ENCODE measurements at places on chromosomes 4 and X.

DNA sequence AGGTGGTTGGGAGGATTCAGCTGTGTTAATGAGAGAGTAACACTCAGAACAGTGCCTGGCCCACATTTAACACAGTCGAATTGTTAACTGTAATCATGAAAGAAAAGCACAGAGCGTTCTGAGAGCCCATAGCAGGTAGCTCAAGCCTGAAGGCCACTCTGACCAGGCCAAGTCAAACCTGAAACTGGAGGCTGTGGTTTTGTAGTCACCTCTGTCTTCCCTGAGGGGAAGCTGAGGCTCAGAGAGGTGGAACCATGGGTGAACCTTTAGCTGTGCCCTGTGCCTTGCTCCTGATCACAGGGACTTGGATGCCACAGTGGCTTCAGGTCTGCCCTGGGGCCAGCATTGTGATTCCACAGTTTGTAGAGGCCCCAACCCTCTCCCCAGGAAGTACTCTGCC, 16.6 kb upstream of the UBA1 start:
- no peak for DNase-seq

GRCh38 chr4:129335818-129336217, 239.9 kb downstream of the C4orf33 start:
- no peak for DNase-seq

- DNase-seq: no peak
Measured at GRCh38 chrX:129719931-129720530, 18.7 kb upstream of the XPNPEP2 start.

GRCh38 chr4:152673489-152673888, 6.3 kb downstream of the TMEM154 start:
- DNase-seq: no peak

GRCh38 chr4:5200513-5200912, 149.2 kb downstream of the STK32B start:
- no peak for DNase-seq

- no peak for DNase-seq
Measured at GRCh38 chrX:39750256-39750790, 347.4 kb downstream of the BCOR start.

GRCh38 chr4:181877329-181877848, 365.8 kb upstream of the TENM3 start:
- no peak for DNase-seq

DNA sequence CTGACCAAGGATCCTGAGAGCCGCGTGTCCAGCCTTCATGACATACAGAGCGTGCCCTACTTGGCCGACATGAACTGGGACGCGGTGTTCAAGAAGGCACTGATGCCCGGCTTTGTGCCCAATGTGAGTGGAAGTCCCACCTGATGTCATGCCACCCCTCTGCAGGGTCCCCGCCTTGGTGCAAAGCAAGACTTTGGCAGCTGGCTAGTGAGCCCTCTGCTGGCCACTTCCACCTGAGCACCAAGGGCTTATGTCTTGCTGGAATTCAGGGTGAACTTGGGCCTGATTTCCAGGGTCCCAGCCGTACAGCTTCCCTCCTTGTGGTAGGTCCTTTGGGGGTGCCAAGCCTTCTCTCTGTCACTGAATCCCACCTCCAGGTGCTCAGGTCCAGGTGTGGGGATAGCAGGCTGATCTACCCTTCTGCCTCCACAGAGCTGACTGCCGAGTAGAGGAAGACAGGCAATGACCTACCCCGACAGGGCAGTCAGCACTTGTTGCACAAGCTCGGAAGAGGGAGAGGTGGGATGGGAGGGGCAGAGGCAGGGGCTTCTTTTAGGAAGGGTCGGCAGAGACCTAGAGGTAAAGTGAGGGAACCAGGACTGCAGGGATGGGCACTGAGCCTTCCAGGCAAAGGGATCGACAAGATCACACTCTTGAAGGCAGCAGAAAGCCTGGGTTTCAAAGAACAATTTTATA, 248.1 kb downstream of the EVC2 start:
- DNase-seq: no peak

DNA sequence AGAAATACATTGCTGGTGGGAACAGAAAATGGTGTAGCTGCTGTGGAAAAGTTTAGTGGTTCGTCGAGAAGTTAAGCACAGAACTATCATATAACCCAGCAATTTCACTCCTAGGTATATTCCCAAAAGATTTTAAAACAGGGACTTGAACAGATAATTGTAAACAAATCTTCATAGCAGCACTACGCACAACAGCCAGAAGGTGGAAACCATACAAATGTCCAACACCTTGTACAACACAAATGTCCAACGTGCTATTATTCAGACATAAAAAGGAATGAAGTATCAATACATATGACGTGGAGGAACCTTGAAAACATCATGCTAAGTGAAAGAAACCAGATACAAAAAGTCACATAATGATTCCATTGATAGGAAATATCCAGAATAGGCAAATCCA, 37.9 kb downstream of the CUL4B start:
- no peak for DNase-seq

DNA sequence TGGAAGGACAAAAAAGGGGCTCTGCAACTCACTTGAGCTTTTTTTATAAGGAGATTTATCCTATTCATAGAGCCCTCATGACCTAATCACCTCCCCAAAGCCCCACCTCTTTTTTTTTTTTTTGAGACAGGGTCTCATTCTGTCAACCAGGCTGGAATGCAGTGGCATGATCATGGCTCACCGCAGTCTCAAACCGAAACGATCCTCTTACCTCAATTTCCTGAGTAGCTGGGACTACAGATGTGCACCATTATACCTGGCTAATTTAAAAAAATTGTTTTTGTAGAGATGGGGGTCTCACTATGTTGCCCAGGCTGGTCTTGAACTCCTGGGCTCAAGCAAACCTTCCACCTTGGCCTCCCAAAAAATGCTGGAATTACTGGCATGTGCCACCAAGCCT, 61.6 kb upstream of the PDGFRA start:
- no peak for DNase-seq

- peak; percentile 46 for DNase-seq
Measured at GRCh38 chrX:41180194-41180908, 95.1 kb downstream of the USP9X start.

DNA sequence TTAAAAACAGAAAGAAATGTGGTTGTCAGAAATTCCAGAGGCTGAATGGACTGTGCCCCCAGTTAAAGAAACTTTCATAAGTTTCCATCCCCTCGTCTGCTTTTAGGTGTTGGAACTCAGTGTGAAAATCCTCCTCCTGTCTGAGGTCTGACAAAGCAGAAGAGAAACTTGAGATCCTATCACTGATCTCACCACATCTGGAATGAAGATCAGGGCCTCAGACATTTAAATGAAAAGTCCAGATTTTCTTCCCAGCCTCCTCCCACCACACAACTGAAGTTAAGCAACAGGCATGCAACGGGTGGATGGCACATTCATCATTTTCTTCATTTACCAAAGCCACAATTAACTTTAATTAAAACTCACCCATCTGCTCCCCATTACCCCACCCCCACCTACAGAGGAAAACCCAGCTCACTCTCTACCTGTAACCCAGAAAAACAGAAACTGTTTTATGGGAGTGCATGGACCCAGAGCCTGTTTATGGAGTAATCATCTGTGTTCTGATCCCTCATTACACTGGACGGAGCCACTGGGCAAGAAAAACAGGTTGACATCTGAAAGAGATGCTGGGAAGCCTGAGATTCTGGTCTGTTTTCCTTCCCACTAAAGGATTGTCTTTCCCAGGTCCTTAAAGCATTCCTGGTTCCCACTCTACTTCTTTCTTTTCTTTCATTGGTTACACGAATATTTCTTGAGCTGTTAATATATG, 58.1 kb upstream of the HOPX start:
- no peak for DNase-seq

DNA sequence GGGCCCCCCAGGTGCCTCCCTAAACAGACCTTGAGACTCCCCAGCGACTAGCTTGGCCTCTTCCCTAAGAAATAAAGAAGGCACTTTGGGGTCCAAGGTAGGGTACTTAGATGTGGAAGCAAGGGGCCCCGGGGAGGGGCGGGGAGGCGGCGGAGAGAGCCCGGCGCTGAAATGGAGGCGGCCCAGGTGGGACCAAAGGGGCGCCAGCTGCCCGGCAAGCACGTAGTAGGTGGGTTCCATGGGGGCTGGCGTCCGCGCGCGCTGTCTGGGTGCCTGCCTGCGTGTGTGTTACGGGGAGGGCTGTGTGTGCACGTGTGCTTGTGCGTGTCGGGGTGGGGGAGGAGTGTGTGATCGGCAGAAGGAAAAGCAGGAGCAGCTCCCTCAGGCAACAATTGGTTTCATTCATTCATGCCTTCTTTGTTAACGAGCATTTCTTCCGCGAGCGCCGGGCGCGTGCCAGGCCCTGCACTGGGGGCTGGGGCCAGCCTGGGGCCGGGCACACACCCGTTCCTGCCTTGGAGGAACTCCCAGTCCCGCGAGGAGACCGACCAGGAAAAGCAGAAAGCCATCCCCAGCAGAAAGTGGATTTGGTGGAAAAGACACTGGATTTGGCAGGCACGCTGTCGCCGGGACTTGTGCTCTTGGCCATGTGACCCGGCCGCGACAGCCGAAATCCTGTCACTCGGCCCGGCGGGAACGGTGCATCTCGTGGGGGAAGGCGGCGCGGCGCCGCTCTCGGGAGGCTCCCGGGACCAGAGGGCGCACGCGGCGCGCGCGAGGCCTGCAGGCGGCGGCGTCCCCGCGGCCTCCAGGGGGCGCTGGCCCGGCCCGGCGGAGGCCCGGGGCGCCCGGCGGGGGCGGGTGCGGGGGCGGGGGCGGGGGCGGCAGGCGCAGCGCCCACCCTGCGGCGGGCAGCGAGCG, 3.3 kb upstream of the DUSP9 start:
- DNase-seq: no peak

GRCh38 chr4:87697945-87698344, 47.9 kb downstream of the DMP1 start:
- no peak for DNase-seq

- no peak for DNase-seq
Measured at GRCh38 chrX:48798318-48798717, 3.5 kb upstream of the HDAC6 start.

- no peak for DNase-seq
Measured at GRCh38 chrX:70480660-70481018, 36.0 kb downstream of the DLG3 start.

GRCh38 chr4:149897783-149898182, 82.1 kb upstream of the IQCM start:
- DNase-seq: no peak

GRCh38 chrX:48613502-48614160, 16.3 kb downstream of the WDR13 start:
- DNase-seq: no peak

GRCh38 chr4:24285759-24286158, 298.6 kb downstream of the DHX15 start:
- DNase-seq: no peak

DNA sequence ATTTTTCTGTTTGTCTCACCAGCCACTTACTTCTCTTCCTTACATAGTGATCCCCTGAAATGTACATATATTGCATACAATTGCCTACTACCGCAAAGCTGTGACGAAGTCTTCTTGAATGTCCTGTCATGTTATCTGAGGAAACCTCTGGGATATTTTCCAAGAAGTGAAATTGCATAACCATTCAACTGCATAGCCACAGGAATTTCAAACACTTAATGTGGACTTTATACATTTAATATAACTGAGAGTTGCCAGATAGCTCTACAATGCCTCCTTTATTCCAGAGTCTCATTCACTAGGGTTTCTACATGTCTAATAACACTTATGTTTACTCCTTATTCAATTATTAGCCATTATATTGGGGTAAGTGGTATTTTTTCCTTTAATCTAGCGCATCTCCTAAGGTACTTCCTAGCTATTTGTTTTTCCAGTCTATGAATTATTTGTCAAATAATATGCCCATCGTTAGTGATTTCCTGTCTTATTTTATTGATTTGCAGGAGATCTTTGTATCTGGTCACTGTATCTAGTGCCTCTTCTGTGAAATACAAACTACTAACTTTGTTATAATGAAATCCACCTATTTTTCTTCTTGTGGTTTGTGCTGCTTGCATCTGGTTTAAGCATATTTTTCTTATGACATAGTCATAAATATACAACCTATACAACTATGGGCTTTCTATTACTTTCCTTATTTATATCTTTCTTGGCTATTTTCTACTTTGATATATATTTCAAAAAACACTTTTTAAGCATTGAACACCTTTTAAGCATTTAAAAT, 69.2 kb upstream of the GRID2 start:
- DNase-seq: no peak

GRCh38 chr4:188262464-188262863, 123.2 kb downstream of the TRIML1 start:
- DNase-seq: no peak

DNA sequence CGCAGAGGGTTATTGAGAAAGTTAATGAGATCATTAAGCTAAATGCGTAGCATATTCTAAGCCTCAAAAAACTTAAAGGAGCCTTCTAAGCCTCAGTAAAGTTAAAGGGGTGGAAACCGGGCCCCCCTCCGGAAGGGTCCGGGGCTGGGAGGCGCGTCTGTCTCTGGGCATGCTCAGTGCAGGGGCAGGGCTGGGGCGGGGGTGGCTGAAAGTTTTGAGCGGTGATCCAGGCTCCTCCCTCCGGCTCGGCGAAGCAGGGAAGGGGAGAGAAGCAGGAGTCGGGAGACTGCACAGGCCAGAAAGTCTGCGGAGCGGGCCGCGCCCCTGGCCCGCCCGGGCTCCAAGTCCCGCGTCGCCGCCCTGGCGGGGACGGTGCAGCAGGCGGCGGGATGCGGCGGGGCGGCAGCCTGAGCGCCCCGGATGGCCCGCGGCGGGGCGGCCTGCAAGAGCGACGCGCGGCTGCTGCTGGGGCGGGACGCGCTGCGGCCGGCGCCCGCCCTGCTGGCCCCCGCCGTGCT, at the start of gene EVC:
Gene EVC (plus strand): TSS at position 241 of the 518 bp plus-strand sequence. CDS start 180 bp downstream, at position 421.
- no peak for DNase-seq

GRCh38 chr4:126752702-126753101, 880.1 kb upstream of the INTU start:
- no peak for DNase-seq

DNA sequence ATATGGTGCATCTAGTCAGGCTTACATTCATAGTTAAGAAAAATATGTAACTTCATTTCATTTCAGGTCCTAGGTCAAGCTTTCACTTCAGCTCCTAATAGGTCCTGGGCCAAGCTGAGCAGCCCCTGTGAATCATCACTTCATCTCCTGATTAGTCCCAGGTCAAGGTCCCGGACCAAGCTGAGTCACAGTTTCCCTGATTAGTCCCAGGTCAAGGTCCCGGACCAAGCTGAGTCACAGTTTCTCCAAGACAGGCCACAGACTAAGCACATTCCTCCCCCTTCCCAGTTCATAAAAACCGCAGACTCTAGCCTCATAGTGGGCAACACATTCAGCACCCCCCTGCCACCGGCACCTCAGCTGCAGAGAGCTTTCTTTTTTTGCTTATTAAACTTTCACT, 1331.8 kb downstream of the PCDH19 start:
- no peak for DNase-seq

DNA sequence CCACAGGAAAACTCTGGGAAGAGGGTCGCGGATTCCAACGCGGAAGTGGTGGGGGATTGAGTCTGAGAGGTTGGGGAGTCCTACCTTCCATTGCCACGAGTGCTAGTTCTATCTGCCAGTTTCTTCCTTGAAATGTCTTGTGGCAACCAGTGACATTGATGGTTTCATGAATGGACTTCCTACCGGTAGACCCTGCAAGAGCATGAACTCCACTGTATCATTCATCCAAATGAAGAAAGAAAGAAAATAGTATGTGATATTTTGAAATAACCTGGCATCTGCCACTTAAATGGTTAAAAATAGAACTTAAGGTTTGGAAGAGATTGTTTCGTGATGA, 1.1 kb upstream of the SLC10A7 start:
- no peak for DNase-seq

Data from activated naive CD4-positive, alpha-beta T cell treated with anti-CD3 and anti-CD28 coated beads, Interleukin-2, amount 50 U/mL, for 16 hours (primary cell).